ENCODE measurements at places on chromosomes 5 and 9.
A peak's percentile ranks its signal among the peaks of the same experiment; 100 is the strongest.

DNA sequence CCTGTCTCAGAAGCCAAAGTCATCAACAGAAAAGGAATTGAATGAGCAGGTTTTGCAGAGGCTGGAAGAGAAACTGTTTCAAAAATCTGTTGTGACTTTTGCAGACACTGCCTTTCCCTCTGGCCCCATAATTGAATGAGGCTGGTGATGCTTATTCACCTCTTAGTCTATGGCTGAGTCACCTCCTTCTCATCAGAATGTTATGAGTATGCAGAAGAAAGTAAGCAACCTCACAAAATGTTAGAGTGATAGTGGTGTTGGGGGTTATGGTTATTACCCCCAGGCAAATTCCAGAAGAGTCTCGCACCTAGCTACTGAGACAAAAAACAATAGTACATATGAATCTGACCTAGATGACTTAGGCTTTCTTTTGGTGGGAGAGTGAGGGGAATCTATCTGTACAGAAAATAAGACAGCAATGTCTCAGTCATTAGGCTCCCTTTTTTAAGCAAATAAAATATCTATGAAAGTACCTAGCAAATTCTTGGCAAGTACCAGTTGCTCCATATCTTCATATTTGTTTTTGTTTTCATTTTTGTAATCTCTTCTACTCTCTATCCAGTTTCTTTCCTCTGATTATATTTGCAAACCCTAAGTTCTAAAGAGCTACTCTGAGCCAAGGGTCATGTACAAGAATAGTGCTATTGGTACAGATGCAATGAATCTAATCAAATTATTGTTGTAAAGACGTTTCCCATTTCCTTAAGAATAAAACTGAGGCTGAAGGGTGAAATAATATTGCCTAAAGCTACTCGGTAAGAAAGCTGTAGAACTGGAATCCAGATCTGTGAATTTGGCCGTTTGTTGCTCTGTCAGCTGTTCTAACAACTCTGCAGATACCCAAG is 498.1 kb upstream of the TNC start:
- DNase-seq, result peak; percentile 99

- DNase-seq, result peak; percentile 76
Observed at GRCh38 chr5:108639366-108639765, 108.3 kb upstream of the FER start.

DNA sequence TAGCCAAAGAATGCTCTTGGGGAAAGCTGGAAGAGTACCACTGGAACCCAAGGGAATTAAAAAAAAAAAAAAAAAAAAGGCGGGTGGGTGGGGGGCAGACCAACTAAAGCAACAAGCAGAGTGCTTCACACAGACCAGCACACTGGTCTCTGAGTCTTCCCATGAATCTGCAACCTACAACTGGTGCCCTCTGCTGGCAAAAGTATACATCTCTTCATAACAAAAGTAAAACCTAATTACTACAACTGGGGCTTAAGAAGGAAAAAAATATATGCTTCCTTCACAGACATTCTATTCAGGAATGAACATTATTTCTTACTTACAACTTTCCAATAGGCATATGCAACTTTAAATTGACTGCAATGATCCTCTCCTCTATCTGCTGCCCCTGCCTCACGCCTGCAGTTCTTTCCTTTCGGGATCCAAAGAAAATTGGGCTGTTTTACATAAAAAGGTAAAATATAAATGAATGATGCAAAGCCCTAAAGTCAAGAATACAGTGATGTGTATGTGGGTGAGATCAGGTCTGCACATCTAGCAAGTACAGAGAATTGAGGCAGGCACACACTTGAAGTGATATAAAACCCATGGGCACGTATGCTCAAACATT is 7.2 kb upstream of the KLHL3 start:
- DNase-seq, result peak; percentile 72

DNA sequence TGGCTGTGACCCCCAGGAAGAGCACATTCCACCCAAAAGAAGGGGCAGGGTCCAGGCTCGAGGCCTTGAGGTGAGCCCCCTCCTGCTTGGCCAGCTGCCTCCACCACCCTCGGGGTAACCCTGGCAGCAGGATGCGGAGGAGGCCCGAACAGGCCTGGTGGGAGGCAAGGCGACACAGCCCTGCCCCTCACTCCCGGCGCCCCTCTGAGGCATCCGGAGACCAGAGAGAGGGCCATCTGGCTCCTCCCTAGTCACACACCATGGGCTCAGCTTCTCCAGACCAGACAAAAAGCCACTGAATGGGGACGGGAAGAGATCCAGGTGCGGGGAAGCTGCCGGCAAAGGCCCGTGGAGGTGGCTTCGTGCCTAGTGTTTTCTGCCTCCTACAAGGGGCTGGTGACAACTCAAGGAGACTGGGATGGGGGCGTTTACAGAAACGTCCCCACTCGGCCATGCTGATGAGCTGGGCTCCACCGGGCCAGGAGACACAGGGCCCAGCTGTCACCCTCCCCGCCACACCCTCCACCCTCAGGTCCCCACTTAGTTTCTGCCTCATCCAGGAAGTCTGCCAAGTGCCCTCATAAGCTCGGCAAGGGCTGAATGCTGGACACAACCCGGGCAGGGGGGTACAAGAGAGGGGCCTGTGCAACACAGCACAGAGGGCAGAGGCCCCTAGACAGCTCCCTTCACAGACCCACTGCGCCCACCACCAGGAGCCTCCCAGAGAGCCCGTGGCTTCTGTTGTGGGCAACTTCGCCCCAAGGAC is 41.9 kb downstream of the NACC2 start:
- no peak for DNase-seq

GRCh38 chr5:150092159-150092787 is 5.9 kb upstream of the CSF1R start:
- DNase-seq, result no peak

GRCh38 chr5:115336201-115336720 is 39.8 kb upstream of the CCDC112 start:
- no peak for DNase-seq

- DNase-seq, result no peak
Observed at GRCh38 chr5:26343801-26344325, 694.5 kb downstream of the CDH9 start.

GRCh38 chr9:118674942-118675341 is 694.3 kb downstream of the BRINP1 start:
- no peak for DNase-seq

- no peak for DNase-seq
Observed at GRCh38 chr5:124873713-124874112, 127.3 kb upstream of the ZNF608 start.

All from fibroblast of skin of right biceps (primary cell).